ENCODE measurements at places on chromosomes 6 and 20. TPM values are rescaled to one million over a fixed set of nuclear protein-coding genes. Genes with fewer than 3 reads are reported as not detected.
A peak's percentile ranks its signal among the peaks of the same experiment; 100 is the strongest.

Gene TPD52L1
- polyA plus RNA-seq, result not detected

Gene SIRPD
- polyA plus RNA-seq, result 13.0 TPM

Gene MDFI
- not detected for polyA plus RNA-seq

Gene PNRC1
- 62.8 TPM for polyA plus RNA-seq

Gene ID1
- polyA plus RNA-seq, result 12.5 TPM

Gene CYP21A2
- polyA plus RNA-seq, result 0.16 TPM

DNA sequence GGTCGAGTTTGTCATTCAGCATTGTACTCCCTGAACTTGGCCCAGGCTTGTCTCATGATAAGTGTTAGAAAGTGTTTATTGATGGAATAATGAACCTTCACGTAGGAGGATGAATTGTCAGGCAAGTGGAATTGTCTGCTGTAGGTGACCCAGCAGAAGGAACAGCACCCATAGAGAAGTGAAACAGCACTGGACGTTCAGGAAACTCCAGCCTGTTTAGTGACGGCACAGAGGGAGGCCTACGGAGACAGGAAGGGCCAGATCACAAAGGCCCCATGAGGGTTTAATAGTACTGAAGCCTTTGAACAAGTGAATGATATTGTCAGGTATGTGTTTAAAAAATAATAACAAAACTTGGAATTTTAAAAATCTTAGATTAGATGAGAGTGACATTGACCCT is 2.9 kb downstream of the STX11 start:
- no peaks in the 10 kb centered on the region for H3K27me3 ChIP-seq
- peaks cover 45% of the 10 kb centered on the region for H3K36me3 ChIP-seq
- peak; percentile 61 for DNase-seq
- H3K27ac ChIP-seq, result peak overlapping the region; percentile 96
- H3K4me1 ChIP-seq, result peaks cover 75% of the 10 kb centered on the region
- peak overlapping the region; percentile 99 for H3K4me3 ChIP-seq

- H3K27me3 ChIP-seq, result no peaks in the 10 kb centered on the region
- no peaks in the 10 kb centered on the region for H3K36me3 ChIP-seq
- DNase-seq, result no peak
- H3K27ac ChIP-seq, result no peak overlapping the region
Measured at GRCh38 chr6:89564752-89565427, 73.7 kb downstream of the LYRM2 start.

- H3K36me3 ChIP-seq, result no peaks in the 10 kb centered on the region
- no peak for DNase-seq
- H3K27me3 ChIP-seq, result no peaks in the 10 kb centered on the region
Measured at GRCh38 chr6:11814819-11815218, 36.2 kb upstream of the ADTRP start.

DNA sequence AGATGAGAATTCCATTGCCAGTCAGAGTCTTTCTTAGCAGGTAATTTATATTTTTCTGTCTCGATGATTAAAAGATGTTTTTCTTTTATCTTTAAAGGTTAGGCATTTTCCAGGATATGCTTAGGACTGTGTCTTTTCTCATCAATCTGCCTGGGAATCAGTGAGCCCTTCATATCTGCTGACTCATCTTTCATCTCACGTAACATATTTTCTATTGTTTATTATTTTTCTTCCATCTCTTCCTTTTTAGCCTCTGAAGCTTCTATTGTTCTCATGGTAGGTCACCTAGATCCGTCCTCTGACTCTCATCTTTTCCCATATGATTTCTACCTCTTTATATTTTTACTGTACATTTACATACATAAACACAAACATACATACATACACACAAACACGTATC is 8.7 kb downstream of the CCDC28A start:
- H3K4me3 ChIP-seq, result no peak overlapping the region
- H3K27ac ChIP-seq, result no peak overlapping the region
- H3K36me3 ChIP-seq, result peaks cover 52% of the 10 kb centered on the region
- no peak for DNase-seq
- no peaks in the 10 kb centered on the region for H3K4me1 ChIP-seq

GRCh38 chr6:30483677-30484279 is 5.5 kb upstream of the HLA-E start:
- no peak overlapping the region for H3K4me3 ChIP-seq
- H3K36me3 ChIP-seq, result no peaks in the 10 kb centered on the region
- peaks cover 46% of the 10 kb centered on the region for H3K27me3 ChIP-seq
- H3K27ac ChIP-seq, result no peak overlapping the region
- H3K4me1 ChIP-seq, result peaks cover 12% of the 10 kb centered on the region

- DNase-seq, result no peak
- no peaks in the 10 kb centered on the region for H3K27me3 ChIP-seq
Measured at GRCh38 chr6:151385177-151385576, 6.2 kb downstream of the ZBTB2 start.

- no peaks in the 10 kb centered on the region for H3K4me1 ChIP-seq
- no peaks in the 10 kb centered on the region for H3K27me3 ChIP-seq
- no peak overlapping the region for H3K4me3 ChIP-seq
- no peaks in the 10 kb centered on the region for H3K36me3 ChIP-seq
- DNase-seq, result no peak
Measured at GRCh38 chr6:19324376-19324775, 512.8 kb upstream of the ID4 start.

DNA sequence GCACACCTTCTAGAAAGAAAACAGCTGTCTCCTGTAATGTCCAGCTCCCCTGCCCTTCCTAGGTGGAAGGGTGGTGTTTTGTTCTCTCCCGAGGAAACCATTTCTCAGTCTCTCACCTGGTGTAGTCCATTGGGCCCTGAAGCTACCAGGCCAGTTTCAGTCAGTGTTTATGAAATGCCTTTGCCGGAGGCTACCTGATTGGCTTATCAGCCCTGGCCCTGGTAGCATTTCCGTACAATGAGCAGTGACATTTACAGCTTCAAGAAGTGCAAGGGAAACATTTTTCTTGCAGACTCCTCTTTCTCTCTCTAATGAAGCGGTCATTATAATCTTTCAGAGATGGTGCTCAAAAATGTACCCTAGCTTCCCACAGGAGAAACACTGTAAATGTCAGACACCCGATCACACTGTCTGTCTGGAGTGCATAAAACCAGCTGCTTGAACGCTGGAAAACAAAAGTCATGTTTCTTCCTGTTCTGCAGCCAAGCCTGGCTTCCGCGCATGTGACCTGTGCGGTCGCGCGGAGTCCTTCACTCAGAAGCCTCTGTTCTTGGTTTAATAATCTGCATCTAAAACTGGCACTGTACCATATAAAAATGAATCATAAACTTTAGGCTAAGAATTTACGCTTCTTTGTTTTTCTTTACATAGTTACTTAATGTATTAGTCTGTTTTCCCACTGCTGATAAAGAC is 28.4 kb upstream of the SAYSD1 start:
- no peaks in the 10 kb centered on the region for H3K36me3 ChIP-seq
- no peaks in the 10 kb centered on the region for H3K4me1 ChIP-seq

- no peaks in the 10 kb centered on the region for H3K36me3 ChIP-seq
- no peak overlapping the region for H3K4me3 ChIP-seq
- no peaks in the 10 kb centered on the region for H3K27me3 ChIP-seq
- H3K27ac ChIP-seq, result no peak overlapping the region
- DNase-seq, result no peak
Measured at GRCh38 chr20:18722371-18722770, 91.2 kb upstream of the SCP2D1 start.

DNA sequence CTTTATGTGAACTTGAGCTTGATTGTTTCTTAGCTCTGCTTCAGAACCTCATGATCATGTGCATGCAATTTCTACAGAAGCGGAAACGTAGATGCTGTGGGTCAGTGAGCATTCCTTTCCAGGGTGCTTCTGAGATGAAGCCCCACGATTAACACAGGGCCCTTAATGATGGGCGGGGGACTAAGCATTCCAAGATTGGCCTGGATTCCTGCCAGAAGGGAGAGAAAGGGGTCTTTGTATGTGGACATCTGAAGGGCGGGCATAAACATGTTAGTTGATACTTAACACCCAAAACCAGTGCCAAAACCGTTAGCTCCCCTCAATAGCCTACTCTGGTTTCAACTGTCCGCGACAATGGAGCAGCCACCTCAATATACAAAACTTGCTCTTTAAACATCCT is 46.9 kb upstream of the POU3F2 start:
- DNase-seq, result no peak
- no peak overlapping the region for H3K27ac ChIP-seq
- no peaks in the 10 kb centered on the region for H3K27me3 ChIP-seq
- no peak overlapping the region for H3K4me3 ChIP-seq
- H3K4me1 ChIP-seq, result no peaks in the 10 kb centered on the region

- no peak for DNase-seq
- H3K27me3 ChIP-seq, result no peaks in the 10 kb centered on the region
- no peaks in the 10 kb centered on the region for H3K4me1 ChIP-seq
- no peak overlapping the region for H3K27ac ChIP-seq
- H3K36me3 ChIP-seq, result no peaks in the 10 kb centered on the region
- no peak overlapping the region for H3K4me3 ChIP-seq
Measured at GRCh38 chr20:59412181-59412580, 111.8 kb downstream of the EDN3 start.

DNA sequence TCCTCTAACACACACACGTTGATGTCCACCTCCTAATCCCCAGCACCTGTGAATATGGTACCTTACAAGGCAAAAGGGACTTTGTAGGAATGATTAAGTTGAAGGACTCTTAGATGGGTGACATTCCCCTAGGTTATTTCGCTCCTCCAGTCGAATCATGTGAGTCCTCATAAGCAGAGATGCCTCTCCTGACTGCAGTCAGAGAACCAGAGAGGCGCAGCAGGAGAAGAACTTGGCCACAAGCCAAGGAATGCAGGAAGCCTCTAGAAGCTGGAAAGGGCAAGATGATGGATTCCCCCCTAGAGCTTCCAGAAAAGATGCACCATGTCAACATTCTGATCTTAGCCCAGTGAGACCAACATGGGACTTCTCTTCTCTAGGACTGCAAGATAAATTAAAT is 133.1 kb upstream of the PTPRT start:
- no peak overlapping the region for H3K27ac ChIP-seq
- no peaks in the 10 kb centered on the region for H3K4me1 ChIP-seq
- H3K4me3 ChIP-seq, result no peak overlapping the region
- no peaks in the 10 kb centered on the region for H3K36me3 ChIP-seq
- DNase-seq, result no peak

DNA sequence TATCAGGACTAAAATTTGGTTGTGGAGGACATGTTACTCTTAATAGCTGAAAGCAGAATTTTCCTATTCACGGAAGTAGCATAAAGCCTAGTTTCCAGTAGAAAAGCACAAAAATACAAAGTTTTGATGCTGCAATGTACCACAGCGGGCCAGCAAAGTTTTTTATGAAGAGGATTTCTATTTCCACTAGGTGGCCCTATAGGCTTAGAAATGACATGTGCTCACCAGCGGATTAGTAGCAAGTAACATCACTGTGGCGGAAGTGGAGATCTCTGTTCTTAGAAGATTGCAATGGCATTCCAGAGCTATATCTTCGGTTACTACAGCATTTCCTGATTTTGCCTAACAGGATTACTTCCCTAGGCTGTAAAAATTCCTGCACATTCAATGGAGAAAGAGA is 1219.0 kb upstream of the EYS start:
- H3K4me1 ChIP-seq, result no peaks in the 10 kb centered on the region
- no peak for DNase-seq
- H3K27me3 ChIP-seq, result no peaks in the 10 kb centered on the region
- H3K36me3 ChIP-seq, result no peaks in the 10 kb centered on the region
- H3K27ac ChIP-seq, result no peak overlapping the region
- H3K4me3 ChIP-seq, result no peak overlapping the region

DNA sequence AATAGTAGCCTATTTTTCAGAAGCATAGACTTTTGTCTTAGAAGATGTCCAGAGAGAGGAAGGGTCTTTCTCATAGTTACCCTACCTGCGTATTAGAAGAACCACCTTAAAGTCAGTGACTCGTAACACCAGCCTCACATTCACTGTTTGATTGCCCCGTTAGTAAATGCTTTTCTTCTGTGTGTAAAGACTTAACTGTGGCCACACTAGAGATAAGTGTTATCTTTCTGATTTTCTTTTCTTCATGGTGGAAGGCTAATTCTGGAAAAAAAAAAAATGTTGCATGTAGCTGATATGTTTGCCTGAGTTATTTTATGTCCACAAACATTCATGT is 83.9 kb downstream of the SAMD3 start:
- no peak for DNase-seq
- H3K36me3 ChIP-seq, result peaks cover 37% of the 10 kb centered on the region
- no peaks in the 10 kb centered on the region for H3K27me3 ChIP-seq

- H3K27ac ChIP-seq, result no peak overlapping the region
- no peaks in the 10 kb centered on the region for H3K27me3 ChIP-seq
- H3K4me1 ChIP-seq, result no peaks in the 10 kb centered on the region
Measured at GRCh38 chr6:51775942-51776860, 311.2 kb downstream of the PKHD1 start.

DNA sequence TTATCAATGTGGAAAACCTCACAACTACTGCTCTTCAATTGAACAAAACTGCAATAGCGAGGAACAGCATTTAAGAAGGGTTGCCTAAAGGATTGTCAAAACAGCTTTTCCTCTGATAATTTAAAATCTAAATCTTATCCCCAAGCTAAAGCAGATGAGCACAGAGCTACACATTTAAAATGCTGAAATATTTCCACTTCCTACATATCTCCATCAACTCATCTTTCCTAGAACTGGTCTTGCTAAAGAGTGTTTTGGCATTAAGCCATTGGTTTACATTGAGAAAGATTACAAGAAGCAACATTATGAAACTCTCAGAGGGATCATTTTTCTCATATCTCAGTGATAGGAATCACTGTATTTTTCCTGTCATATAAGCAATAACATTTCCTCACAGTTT is 3.6 kb downstream of the OR10C1 start:
- no peaks in the 10 kb centered on the region for H3K27me3 ChIP-seq
- no peak for DNase-seq
- H3K36me3 ChIP-seq, result no peaks in the 10 kb centered on the region
- H3K4me3 ChIP-seq, result no peak overlapping the region
- H3K4me1 ChIP-seq, result no peaks in the 10 kb centered on the region

DNA sequence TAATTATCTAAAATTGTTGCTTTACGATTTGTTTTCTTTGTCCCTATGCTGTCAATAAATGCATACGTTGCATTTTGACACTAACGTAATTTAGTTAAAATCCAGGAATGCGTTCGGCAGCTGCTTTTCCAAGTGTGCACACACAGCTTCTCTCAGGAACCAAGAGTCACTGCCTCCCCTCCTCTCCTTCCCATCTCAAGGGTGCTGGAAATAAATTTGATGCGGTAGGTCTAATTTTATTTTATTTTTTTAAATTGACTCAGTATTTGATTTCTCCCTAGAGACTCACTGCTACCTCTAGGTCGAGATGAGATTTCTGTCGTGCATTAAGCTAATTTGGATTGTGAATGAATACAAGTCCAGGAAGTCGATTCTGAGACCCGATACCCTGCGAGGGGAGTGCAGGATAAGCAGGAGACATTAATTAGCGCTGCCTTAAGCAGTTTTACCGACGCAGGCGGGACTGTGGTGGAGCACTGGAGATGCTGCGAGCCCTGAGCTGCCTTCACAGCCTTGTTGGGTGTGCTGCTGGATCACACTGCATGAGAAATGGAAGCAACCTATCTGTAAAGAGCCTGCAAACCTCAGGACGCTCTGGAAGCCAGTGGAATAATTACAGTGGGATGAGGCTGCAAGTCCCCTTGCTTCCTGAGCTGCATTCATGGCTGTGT is 381.2 kb downstream of the C6orf118 start:
- no peaks in the 10 kb centered on the region for H3K27me3 ChIP-seq
- no peak for DNase-seq
- no peaks in the 10 kb centered on the region for H3K36me3 ChIP-seq
- H3K4me1 ChIP-seq, result no peaks in the 10 kb centered on the region
- no peak overlapping the region for H3K27ac ChIP-seq
- H3K4me3 ChIP-seq, result no peak overlapping the region

Data from CD14-positive monocyte (primary cell).